GM03348 (cell line): ENCODE measurements at places on chromosomes 3 and 15.
A peak's percentile ranks its signal among the peaks of the same experiment; 100 is the strongest.

- DNase-seq: peak; percentile 12
Observed at GRCh38 chr3:39917065-39917773, 107.8 kb downstream of the MYRIP start.

- no peak for DNase-seq
Observed at GRCh38 chr15:54506977-54507524, 528.8 kb downstream of the UNC13C start.

DNA sequence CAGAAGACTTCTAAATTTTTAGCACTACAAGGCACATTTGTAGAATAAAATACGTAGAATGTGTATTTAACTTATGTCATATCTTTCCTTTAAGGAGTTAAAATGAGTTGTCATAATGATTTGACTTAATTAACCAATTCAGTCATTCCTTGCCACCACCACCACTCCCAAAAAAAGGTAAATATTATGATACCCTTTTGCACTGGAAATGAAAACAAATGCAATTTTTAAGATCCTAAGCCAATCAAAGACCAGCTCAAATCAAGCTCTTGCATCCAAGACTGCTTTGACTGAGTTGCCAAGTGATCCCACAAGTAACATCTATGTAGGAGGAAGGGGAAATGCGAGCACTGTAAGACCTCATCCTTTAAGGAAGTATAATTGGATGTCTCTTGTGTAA is 426.6 kb upstream of the ATP11B start:
- no peak for DNase-seq

GRCh38 chr3:55571913-55572312 is 84.8 kb upstream of the WNT5A start:
- DNase-seq: peak; percentile 26

GRCh38 chr3:97917813-97918536 is 54.3 kb downstream of the RIOX2 start:
- no peak for DNase-seq

DNA sequence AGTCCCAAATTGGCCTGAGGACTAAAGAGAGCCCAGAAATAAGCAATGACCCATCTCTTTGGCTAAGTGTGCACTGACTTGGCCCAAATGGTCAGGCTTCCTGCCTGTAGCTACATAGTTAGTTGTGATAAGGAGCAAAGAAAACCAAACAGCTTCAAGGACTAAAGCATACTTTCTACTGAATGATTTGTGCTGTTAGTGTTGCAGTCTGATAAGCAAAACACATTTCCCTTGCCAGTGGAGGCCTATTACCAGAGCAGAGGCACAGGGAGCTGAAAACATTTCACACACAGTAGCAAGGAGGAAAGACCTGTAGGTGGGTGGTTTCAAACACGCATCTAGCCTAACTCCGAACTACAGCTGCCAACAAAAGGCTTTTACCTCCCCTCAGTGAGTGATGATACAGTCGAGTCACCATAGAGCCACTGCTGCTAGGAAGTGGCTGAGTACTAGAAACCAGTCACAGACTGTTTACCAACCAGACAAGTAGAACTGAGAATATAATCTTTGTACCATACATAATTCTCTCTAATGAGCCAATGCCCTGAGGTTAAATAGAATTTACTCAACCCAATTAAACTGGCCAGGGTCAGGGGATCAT is 222.3 kb upstream of the THBS1 start:
- no peak for DNase-seq

DNA sequence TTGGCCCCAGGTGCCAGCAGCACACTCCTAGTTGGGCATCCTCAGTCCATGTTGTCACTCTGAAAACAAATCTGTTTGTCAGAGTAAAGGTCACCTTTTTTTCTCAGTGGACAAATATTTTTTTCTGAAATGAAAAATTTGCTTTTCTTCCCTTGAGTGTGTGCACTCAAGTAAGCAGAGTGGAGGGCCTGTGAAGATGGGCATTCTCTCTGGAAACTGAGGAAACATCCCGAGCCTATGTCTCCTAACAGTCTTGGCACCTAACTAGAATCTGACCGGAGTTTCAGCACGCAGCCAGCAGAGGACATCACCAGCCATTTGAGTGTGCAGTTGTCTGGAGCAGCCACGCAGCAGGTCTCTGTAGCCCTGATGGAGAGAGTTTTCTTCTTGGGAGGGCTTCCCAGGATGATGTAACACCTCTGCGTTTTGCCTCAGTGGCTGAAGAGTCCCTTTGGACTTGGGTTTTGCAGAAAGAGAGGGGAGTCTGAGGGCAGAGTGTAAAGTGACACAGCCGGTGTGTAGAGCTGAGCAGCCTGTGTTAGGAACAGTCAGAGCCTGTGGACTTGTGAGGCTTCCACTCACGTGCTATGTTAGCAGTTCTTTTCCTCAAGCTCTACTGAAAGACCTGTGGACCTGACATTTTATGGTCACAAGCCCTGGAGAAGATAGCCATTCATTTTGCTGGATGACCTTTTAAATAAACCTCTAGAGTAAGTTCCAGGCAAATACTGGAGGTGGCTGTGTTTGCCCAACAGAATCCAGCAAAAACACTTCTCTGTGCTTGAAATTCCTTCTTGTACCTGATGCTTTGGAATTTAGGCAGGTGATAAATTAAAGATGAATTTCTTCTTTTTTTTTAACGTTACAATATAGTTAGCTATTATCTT is 51.6 kb downstream of the ABHD2 start:
- no peak for DNase-seq

DNA sequence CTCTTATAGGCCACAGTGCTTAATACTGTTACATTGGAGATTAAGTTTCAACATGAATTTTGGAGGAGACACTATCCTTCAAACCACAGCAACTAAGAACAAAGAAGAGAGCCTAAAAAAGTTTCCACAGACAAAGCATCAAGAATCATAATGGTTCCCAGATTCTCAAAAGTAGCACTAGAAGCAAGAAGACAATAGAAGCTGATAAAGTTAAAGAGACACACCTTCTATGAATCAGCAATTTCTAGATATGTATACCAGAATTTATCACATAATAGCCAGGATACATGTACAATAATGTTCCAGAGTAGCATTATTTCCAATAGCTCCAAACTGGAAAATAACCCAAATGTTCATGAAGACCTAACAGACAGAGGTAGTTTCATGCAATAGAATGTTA is 12.2 kb downstream of the NKIRAS1 start:
- no peak for DNase-seq
